ENCODE measurements at places on chromosomes 12 and 14.
A peak's percentile ranks its signal among the peaks of the same experiment; 100 is the strongest.

GRCh38 chr12:100274291-100274690, 7.3 kb downstream of the SCYL2 start:
- DNase-seq, result no peak

DNA sequence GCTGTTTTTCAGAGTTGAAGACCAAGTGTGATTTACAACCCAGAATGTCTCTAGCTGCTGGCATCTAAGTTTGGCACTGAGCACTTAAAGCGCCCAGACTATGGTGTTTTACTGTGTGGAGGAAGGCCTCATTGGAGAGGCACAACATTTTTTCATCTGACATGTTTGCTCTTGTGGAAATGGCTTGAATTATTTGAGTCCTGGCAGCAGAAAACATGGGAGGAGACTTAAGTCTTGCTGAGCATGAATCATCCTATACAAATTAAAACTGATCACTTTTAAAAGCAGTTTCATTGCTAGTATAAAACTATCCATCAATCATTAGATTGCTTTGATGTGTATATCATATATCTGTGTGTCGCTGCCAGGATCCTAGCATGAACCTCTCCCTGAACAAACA, 85.9 kb upstream of the REP15 start:
- peak; percentile 71 for DNase-seq

DNA sequence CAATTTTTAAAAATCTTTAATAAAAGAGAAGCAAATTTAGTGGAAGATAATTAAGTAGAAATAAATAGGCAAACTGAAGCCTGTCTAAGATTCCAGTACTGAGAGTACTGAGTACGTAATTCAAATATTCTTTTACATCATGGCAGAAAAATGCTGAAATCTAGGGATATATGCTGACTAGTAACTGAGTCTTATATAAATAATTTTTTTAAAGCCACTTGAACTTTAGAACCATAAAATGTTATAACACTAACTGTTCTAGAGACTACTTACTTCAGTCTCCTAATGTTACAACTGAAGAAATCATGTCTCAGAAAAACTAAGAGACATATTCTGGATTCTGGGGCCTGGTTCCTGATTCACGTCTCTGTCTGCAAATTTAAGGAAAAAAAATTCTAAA, 230.6 kb upstream of the PLEKHG7 start:
- peak; percentile 21 for DNase-seq

DNA sequence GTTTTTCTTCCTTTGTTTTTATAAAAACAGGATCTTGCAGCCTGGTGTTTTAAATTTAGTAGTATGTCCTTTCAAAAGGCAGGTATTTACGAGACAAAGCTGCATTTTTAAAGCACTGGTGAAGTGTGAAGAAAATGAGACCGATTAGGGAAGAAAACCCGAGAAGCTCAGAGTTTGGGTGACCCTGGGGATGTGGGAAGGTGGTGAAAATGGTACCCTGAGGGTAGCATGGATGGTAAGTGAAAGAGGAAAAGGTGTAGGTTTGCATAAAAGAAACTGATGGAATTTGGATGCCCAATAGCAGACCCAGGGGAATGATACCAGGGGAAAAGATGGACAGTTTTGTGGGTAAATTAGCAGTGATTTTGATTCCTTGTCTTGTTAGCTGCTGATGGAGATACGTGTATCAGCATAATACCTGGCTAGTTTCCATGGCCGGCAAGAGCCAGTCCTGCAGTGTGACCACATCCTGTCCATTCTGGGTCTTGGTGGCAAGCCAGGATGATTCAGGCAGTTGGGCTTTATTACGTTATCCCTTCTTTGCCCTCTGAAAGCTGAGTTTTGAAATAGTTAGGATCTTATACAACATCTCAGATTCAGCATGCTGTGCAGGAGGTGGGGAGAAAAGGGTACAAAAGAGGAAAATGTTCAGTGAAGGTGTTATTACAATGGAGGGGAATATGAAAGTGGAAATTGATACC, 8.9 kb downstream of the BICD1 start:
- peak; percentile 100 for DNase-seq

DNA sequence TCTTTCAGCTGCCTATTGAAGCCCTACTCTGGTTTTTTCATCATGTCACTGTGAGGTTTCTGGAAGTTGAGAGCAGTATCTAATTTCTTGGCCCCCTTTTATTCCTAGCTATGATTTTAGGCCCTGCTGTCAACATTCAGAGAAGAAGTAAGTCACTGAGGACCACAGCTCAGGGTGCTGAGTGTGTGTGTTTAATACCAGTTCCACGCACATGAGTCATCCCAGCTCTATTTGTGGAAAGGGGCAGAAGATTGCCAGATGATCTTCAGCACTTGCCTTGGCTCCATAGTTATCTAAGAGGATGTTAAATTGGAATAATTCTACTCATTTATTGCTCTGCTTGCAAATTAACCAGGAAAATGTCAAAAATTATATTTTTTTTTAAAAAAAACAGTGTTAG, 65.5 kb upstream of the SLC38A4 start:
- peak; percentile 86 for DNase-seq

- peak; percentile 69 for DNase-seq
Measured at GRCh38 chr12:50633955-50634354, 129.2 kb downstream of the DIP2B start.

GRCh38 chr12:102021540-102022246, 40.1 kb downstream of the WASHC3 start:
- DNase-seq, result no peak

- DNase-seq, result no peak
Measured at GRCh38 chr12:125512541-125513298, 447.5 kb downstream of the AACS start.

DNA sequence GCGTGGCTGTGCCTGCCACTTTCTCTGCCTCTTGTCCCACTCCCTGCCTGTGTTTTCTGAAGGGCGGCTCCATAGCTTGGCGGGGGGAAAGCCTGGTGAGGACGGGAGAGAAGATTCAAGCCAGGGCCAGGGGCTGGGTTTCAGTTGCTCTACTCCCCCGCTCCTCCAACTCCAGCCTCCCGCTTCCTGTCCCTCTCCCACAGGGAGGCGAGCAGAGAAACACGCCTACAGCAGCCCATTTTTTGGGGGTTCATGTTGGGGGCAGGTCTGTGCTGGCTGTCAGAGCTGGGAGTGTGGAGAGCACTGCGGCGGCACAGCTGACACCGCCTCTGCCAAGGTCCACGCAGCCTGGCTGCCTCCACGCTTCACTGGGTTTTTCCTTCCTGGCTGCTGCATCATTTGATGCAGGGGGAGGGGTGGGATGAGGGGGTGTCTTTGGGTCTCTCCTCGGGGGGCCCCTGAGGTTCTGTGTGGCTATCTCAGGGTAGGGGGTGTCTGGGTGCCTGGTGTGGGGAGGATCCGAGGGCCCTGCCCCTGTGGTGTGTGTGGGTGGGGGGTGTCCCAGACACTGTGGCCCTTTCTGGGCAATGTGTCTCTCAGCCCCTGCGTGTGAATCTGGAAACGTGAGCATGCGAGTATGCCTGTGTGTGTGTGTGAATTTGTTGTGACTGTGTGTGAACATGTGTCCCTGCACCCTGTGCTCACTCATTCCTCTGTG, 10.7 kb upstream of the KRT80 start:
- DNase-seq, result peak; percentile 73

- DNase-seq, result peak; percentile 83
Measured at GRCh38 chr12:90253674-90254181, 545.1 kb upstream of the ATP2B1 start.

- DNase-seq, result no peak
Measured at GRCh38 chr12:43863770-43864366, 28.0 kb downstream of the TMEM117 start.

DNA sequence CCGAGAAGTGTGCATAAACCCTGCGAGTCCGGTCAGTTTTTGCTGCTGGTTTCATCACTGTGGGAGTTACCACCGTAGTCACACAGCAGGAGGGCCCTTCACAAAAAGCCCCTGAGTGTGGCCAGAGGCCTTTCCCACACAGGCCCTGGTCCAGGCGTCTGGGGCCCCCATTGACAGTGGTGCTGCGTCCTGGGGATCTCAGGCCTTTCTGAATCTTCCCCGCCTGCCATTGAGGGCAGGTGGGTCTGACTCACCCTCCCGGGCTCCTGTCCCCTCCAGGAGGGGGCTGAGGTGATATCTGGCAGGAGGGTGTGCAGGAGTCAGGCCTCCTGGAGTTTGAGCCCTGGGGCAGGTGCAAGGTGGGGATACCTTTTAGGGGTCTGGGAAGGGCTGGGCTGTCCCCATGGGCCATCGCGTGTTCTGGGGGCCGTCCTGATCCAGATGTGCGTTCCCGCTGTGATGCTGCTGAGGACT, 358.5 kb downstream of the TMEM121 start:
- no peak for DNase-seq

- no peak for DNase-seq
Measured at GRCh38 chr12:104508752-104509446, 52.2 kb downstream of the CHST11 start.

DNA sequence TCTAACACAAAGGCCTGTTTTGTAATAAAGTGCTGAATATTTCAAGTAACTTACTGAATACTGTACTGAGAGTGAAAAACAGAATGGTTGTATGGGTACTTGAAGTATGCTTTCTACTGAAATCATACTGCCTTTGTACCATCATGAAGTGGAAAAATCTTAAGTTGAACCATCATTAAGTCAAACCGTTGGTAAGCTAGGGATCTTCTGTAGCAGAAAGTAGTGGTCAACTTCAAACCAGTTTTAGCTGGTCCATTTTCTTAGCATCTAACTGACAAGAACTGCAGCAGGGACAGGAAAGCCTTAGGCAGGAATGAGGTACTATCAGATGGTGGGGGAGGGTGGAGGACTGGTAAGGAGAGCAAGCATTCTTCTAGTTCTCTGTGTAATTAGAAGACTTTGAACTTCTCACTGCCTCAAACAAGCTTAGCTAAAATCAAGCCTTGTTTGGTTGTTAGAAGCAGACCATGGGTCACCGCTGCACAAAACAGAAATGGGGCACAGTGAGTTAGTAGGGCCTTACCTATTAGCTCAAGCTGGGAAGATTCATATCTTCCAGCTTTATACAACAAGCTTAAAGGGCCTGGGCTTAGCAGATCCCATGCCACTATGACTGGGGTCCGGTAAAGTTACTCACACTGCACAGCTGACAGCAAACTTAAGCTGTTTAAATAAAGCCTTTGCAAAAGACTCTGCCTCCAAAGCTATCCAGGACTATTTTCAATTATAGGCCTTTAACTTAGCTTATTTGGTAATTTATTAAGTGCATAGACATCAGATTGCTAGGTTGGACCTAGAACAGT, 73.8 kb downstream of the ACADS start:
- peak; percentile 3 for DNase-seq

- peak; percentile 40 for DNase-seq
Measured at GRCh38 chr12:89789862-89790261, 81.2 kb upstream of the ATP2B1 start.

DNA sequence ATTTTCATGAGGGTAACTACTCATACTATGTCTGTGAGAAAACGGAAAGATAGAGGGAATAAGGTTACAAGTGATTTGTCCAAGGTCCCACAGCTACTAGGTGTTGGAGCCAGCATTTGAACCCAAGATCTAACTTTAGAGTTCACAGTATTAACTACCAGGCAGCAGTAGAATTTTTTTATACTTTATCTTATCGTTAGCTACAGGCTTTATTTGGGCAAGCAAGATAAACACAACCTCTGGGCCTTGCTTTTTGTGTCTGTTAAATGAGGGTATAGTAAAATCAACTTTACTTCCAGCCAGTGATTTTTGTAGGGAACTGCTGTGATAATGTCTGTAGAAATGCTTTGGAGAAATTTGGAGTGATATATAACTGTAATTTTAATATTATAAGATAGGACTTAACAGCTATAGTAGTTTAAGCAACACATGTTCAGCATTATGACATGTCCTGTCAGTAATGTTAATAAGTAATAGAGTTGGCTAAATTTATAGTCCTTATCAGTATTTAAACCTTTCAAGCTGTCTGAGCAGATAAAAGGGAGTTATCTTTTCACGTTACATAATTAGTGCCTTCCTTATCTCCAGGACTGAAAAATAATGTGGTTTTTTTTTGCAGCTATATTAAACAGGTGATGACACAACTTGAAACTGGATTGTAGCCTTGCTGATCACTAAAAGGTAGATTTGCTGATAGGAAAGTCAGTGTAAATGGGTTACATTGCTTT, 12.8 kb downstream of the LEMD3 start:
- no peak for DNase-seq

- DNase-seq, result peak; percentile 50
Measured at GRCh38 chr12:21451529-21451928, 14.1 kb downstream of the PYROXD1 start.

DNA sequence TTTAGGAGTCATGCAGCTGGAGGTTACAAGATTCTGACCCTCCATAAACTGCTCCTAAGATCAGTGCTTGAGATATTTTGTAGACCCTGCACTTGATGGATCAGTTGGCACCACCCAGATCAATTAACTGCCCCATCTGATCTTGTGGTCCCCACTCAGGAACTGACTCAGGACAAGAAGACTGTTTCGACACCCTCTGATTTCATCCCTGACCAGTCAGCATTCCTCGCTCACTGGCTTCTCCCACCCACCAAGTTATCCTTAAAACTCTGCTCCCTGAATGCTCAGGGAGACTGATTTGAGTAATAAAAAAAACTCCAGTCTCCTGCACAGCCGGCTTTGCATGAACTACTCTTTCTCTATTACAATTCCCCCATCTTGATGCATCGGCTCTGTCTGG, 360.2 kb downstream of the GALC start:
- peak; percentile 31 for DNase-seq

DNA sequence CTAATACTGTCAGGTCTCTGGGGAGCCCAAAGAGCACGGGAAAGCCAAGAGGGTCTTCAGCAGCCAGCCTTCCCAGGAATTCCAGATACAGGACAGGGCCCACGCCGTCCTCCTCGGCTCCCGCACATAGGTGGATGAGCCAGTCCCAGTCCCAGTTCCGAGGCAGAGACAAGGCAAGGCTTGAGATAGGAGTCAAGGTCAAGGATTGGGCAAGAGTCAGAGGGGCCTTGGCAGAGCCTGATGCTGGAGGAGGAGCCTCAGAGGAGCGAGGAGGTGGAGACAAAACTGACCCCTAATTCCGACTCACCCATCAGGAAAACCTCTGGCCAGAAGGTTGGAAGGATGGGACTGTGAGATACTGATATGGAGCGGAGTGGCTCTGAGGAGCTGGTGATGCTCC, 21.0 kb downstream of the KRT80 start:
- DNase-seq, result no peak

DNA sequence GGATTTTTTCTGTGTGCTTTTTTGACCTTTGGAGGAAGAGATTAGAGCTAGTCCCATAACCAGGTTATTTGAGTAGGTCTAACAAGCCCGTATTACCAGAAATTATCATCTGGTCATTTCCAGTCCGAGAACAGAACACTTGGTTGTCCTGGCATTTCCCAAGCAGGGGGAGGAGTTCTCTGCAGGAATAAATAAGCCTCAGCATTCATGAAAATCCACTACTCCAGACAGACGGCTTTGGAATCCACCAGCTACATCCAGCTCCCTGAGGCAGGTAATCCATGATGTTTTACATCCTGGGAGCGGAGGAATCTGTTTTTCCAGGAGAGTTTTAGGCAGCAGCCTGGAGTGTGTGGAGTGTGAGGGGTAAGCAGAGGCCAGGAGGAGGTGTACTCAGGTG, at the start of gene SERPINA3:
SERPINA3 (plus strand) TSS at position 218 of the 400 bp plus-strand sequence. CDS start 2,051 bp downstream, outside the sequence.
- DNase-seq, result no peak

- DNase-seq, result no peak
Measured at GRCh38 chr12:68630050-68630449, 19.4 kb downstream of the RAP1B start.

- DNase-seq, result no peak
Measured at GRCh38 chr12:71465796-71466195, 26.2 kb downstream of the LGR5 start.

- no peak for DNase-seq
Measured at GRCh38 chr12:9763025-9763424, 2.3 kb upstream of the CD69 start.

GRCh38 chr12:123948796-123949769, 23.5 kb downstream of the CCDC92 start:
- no peak for DNase-seq

- DNase-seq, result peak; percentile 97
Measured at GRCh38 chr12:117685110-117685926, 283.5 kb downstream of the KSR2 start.
